ENCODE measurements at places on chromosomes 7 and 10. TPM values are rescaled to one million over a fixed set of nuclear protein-coding genes. Genes with fewer than 3 reads are reported as not detected.

The ABCB1 gene
- total RNA-seq = 2.8 TPM

The JAKMIP3 gene
- total RNA-seq = 0.08 TPM

The CYP2C18 gene
- not detected for total RNA-seq

The HOXA1 gene
- total RNA-seq = 0.92 TPM

The SYT15 gene
- total RNA-seq = 1.0 TPM

The RBM20 gene
- total RNA-seq = 0.03 TPM

The CPA4 gene
- not detected for total RNA-seq

The ADAM12 gene
- 1.6 TPM for total RNA-seq

The CTAGE8 gene
- total RNA-seq = 2.2 TPM

The AKR1D1 gene
- total RNA-seq = not detected

- DNase-seq = no peak
These were observed 5.7 kb downstream of the CUBN start for GRCh38 chr10:17123961-17124360.

- no peak for DNase-seq
These were observed 19.1 kb upstream of the PRF1 start for GRCh38 chr10:70621503-70622078.

DNA sequence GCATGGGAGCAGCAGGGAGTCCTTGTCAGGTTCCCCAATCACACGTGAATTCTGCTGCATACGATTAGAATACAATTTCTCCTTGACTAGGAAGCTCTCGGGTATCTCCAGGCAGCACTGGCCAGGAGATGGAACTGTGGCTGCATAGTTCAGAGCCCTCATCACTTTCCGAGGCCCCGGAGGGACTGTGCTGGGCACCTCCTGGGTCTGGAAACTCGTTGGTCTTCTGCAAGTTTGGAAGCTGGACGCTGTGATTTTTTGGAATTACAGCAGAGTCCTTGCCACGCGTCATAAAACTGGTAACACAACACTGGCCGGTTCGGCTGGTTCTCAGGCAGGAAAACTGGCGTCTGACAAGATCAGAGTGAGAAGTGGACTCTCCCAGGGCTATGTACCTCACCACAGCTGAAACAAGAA is 216.1 kb downstream of the CCDC3 start:
- no peak for DNase-seq

DNA sequence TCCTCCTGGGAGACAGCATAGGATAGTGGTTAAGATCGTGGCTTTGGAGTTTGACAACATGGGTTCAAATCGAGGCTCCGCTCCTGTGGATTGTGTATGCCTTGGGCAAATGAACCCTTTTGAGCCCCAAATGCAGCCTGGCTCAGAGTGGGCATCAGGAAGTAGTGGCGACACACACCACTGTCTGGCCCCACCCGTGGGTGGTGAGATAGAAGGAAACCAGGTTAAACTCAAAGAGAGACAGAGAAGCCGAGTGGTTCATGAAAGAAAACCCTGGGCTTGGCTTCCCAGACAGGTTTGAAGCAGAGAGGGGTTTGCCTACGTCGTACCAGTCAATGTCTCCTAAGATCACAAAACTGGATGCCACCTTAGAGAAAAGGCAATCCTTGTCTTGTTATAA is 57.7 kb downstream of the PRTFDC1 start:
- DNase-seq = peak; percentile 39

- DNase-seq = no peak
These were observed 795.5 kb downstream of the TNS3 start for GRCh38 chr7:46786221-46786954.

DNA sequence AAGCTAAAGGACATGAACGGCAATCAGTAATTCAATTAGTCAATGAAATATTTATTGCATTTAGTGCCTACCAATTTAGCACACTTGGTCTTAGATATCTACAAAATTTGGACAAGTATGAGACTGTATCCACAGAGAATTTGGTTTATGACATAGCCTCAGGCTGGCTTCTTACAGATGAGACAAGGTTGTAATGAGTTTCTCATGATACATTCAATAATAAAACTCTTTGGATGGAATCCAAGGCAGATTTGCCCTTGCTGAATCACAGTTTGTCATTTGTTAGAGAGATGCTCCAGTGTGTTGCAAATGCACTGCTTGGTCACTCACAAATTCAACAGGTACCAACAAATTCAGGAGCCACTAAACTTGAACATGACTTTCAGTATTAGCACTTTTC is 162.5 kb downstream of the GPR37 start:
- DNase-seq = no peak

- peak; percentile 84 for DNase-seq
These were observed 93.3 kb downstream of the FAM53B start for GRCh38 chr10:124650820-124651401.

DNA sequence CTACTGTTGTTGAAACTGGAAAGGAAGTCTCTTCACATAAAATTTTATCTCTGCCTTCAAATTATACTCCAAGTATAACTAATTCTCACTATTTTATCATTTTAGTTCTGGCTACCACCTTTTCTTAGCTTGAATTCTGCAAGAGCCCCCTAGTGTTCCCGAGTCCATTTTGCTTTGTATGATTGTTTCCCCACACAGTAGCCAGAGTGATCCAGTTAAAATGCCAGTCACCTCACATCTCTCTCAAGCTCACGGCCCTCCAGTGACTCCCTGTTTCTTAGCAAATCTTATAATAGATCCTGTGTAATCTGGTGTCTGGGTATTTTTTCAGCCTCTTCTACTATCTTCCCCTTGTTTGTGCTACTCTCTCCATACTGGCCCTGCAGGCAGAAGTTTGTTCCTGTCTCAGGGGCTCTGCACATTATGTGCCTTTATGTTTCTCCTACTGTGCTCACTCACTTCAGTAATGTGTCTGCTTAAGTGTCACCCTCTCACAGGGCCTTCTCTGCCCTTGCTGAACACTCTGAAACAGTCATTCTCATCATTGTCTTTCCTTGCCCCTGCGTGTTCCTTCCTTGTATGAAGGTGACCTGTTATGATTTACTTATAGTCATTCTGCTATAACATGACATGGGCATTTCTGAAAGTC is 8.9 kb downstream of the WAC start:
- no peak for DNase-seq

DNA sequence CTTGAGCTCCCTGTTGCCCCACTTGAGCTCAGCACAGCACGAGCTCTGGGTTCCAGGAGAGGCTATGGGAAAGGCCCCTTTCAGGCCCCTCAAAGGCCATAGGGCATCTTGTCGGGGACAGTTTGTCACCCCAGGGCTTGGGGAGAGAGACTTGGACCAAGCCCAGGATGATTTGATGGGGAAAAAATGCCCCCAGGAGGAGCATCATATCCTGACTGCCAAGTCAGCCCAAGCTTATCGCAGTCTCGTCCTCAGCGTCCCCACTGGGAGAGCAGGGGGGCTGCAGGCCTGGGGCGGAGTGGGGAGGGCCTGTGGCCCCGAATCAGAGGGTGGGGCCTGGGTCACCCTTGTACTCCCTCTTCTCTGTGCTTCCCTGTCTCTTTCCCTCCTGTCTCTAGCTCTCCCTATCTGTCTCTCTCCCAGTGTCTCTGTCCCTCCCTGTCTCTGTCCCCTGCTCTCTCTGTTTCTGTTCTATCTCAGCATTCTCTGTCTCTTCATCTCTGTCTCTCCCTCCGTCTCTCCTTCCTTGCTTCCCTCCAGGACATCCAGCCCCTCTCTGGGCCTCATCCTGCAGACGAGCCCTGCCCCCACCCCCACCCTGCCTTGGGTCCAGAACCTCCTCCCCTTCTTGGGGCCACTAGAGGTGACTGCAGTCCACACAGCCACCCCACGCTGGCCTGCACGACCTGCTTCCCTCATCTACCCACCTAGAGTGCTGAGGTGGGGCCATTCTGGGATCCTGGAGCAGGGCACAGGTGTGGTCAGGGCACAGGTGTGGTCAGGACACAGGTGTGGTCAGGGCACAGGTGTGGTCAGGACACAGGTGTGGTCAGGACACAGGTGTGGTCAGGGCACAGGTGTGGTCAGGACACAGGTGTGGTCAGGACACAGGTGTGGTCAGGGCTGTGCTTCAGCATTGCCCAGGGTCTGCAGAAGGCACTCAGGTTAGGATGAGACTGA is 17.3 kb upstream of the GRIFIN start:
- DNase-seq = no peak

DNA sequence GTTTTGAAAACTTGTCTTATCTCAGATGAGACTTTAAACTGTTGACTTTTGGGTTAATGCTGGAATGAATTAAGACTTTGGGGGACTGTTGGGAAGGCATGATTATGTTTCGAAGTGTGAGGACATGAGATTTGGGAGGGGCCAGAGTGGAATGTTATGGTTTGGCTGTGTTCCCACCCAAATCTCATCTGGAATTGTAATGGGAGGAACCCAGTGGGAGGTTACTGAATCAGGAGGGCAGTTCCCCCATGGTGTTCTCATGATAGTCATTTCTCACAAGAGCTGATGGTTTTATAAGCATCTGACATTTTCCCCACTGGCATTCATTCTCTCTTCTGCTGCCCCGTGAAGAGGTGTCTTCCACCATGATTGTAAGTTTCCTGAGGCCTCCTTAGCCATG is 13.8 kb upstream of the POT1 start:
- DNase-seq = no peak

GRCh38 chr10:132994185-132994796 is 51.9 kb upstream of the CFAP46 start:
- DNase-seq = no peak

DNA sequence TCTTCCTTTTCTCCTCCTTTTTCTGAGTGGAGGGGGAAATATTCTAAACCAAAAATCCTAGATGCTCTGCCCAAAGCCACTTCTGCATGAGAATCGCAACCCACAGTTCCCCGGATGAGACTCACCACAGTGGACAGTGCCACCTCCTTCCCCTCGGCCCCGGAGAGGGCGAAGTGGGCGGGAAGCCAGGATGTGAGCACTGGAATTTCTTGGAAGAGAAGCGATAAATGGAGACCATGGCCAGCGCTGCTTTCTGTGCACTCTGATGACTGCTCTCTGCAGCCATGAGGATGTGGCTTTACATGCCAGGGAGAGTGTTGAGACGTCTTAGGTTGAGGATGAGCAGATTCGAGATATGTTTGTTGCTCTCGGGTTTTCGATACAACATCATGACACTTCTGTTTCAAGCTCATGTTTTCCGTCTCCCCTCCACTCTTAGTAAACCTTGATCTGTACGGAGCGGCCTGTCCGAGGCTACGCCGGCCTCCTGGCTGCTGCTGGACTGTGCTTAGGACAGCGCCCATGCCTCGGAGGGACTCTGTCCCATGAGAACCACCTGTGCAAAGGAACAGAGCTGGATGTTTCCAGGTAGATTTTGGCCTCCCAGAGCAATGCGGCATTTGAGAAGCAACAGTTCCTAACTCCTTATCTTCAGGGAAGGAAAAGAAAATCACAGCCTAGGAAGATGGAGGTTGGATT is 414.6 kb upstream of the FOXK1 start:
- DNase-seq = no peak

DNA sequence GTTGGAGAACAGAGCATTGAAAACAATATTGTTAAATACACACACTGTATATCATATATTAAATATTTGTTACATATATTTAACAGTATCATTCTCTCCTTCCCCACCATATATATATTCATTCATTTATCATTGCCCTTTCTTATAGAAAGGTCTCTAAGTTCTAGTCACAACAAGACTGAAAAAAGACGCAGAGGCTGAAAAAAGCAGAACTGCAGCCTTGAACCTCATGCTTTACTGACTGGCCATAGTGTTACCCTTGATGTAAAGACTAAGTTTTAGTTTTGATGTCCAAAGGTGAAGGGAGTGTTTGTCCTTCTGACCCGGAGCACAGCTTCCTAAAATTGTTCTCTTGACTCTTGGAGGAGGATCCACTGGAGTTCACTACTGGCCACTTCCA is 247.9 kb downstream of the PTEN start:
- DNase-seq = no peak

DNA sequence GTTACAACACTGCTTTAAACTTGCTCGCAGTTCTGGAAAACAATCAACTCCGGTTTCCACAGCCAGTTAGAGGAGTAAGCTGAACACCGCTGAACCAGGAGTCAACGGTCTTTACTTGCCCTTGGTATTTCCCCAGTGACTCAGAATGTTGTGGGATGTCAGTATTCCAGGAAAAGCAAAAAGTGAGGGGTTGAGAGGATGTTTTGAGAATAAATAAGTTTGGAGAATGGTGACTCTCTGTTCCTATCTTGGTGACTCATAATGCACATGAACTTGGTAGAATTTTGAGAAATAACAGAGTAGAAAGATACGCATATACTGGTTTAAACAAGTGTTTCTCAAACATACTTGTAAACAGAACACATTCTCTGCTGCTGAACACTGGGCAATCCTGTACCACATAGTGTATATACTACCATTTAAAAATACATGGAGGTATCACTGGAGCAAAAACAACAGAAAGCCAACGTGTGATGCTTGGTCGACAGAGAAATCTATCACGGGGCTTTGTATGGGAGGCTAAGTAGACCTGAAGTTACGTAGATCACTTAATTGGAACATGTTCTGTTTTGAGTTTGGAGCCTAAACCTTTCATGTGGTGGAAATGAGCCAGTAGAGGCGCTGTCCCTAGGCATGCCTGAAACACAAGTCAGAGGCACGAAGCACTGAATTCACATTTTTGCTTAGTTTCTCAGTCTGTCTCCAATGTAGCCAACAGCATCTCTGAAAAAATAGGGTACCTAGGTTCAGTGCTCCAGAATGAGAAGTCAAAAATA is 534.3 kb downstream of the PARD3 start:
- no peak for DNase-seq

- DNase-seq = no peak
These were observed 158.9 kb upstream of the TMEM106B start for GRCh38 chr7:12052211-12052610.

DNA sequence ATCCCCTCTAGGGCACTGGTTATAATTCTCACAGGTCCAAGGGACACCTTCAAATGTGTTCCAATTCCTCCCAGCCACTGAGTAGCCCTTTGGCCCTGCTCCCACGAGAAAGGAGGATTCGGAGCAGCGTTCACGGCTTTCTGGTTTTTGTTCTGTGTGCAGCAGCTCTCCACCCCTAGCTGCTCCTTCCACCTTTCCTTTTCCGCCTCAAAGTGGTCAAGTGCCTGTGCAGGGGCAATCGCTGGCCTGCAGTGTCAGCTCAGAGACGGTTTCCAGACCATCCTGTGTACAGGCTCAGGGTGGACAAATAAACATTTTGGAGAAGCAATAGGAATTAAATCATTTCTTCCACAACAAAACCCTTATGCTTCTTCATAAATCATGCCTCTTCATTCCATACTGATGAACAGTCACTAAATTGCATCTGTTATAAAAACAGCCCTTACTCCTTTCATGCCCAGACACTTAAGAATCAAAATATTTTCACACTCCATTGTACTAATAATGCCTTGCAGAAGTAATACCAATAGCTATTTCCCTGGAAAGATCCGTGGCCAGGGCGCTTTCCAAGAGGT is 1.1 kb downstream of the KIAA1549 start:
- no peak for DNase-seq
